Activated T-helper 9 cell treated with anti-CD3 and anti-CD28 coated beads, Interleukin-2, amount 50 U/mL, for 16 hours (primary cell): ENCODE measurements at places on chromosomes 2 and 18.

GRCh38 chr2:6053743-6054142, 361.6 kb downstream of the SOX11 start:
- no peak for DNase-seq

GRCh38 chr18:4524096-4524495, 69.0 kb upstream of the DLGAP1 start:
- no peak for DNase-seq

DNA sequence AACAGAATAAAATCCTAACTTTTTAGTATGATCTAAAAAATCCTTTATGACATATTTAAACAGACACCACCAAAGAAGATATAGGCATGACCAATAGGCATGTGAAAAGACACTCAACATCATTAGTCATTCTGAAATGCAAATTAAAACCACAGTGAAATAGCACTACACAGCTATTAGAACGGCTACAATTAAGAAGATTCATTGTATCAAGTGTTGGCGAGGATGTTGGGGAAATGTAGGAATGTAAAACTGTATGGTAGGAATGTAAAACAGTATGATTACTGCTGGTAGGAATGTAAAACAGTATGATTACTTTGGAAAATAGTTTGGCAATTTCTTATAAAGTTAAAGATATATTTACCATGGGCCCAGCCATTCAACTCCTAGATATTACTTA, 253.3 kb upstream of the TCF4 start:
- no peak for DNase-seq

- no peak for DNase-seq
Measured at GRCh38 chr2:44016282-44016681, 20.5 kb upstream of the LRPPRC start.

GRCh38 chr2:191220671-191221070, 24.5 kb upstream of the MYO1B start:
- DNase-seq, result no peak

DNA sequence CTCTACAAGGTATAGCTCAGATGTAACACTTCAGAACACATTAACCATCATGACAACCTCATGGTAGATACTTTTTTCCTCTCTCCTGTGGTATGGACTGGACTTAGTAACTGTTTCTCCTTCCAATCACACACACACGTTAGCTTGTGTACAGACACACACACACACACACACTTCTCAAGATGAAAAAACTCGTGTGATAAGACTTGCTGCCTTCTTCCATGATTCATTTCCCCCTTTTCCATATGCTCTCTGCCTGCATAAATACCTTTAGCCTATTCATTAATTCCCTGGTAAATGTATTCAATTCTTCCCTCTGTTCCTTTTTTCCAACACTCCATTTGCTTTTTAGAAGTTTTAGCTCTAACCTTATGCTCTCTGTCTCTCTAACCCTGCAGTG, 118.9 kb upstream of the TANK start:
- no peak for DNase-seq

DNA sequence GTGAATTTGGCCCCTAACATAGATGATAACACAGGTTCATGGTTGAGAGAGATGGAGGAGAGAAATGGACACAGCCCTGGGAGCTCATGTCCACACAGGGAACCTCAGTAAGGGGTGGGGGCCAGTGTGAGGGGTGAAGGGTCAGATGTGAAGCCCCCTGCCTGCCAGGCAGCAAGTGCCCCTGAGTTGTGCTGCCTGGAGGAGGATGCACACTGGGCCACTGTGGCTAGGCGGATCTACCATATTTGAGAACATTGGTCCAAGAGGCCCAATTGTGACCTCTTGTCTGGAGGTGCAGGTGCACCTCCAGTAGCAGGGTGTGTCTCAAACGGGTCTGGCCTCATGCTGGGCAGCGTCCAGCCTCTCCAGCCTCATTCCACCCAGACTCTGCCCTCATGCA, 99.6 kb upstream of the SNTG2 start:
- no peak for DNase-seq
